ENCODE measurements at places on chromosomes 7 and 10.

- no peak for DNase-seq
Measured at GRCh38 chr10:14171336-14171735, 159.4 kb downstream of the FRMD4A start.

DNA sequence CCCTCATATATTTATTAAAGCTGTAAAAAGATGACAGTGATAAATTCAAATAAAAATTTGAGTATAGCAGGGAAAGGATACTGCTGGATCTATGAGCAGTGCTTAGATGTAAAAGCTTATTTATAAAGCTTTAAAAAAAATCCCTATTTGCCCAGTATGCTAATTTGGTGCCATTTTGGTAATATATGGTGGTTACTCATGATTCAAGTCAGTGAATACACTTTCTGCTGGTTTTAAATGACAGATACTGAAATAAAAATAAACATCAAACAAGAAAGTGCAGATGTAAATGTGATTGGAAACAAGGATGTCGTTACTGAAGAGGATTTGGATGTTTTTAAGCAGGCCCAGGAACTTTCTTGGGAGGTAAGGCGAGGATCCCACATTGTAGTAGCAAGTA lies 134.4 kb upstream of the SAMD8 start:
- DNase-seq: no peak

DNA sequence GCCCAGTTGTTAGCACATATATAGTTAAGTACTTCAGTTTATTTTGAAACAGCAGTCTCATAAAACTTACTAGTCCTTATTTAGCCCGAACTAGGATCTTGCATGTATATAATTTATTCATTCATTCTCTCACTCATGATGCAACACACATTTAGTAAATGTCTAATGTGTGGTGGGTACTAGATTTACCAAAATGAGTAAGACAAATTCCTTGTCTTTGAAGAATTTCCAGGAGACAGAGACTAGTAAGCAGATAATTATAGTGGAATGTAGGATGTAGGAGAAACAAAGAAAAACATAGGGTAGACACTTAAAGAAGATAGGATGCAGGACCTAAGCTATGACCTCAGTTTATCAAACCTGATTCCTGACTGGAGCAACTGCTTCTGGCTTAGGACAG lies 120.2 kb upstream of the AMPH start:
- DNase-seq: no peak

DNA sequence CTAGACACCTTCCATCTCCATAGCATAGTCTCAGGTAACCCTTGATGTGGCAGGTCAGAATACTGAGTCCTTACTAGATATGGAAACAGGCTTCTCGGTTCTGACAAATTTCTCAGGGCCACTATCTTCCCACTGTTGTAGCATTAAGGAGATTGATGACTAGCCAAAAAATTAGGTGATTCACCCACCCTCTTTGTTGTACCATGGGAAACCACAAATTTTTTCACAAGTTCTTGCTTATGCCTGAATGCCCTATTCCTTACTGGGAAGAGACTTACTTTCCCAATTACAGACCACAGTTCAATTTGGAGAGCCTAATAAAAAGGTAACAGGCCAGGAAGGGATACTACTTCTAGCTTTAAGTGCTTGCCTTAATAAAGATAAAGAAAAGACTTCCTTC lies 948.8 kb downstream of the GRM8 start:
- DNase-seq: no peak

- DNase-seq: no peak
Measured at GRCh38 chr7:17495655-17496394, 197.4 kb downstream of the AHR start.

GRCh38 chr7:51613911-51614357 lies 297.3 kb upstream of the COBL start:
- no peak for DNase-seq

DNA sequence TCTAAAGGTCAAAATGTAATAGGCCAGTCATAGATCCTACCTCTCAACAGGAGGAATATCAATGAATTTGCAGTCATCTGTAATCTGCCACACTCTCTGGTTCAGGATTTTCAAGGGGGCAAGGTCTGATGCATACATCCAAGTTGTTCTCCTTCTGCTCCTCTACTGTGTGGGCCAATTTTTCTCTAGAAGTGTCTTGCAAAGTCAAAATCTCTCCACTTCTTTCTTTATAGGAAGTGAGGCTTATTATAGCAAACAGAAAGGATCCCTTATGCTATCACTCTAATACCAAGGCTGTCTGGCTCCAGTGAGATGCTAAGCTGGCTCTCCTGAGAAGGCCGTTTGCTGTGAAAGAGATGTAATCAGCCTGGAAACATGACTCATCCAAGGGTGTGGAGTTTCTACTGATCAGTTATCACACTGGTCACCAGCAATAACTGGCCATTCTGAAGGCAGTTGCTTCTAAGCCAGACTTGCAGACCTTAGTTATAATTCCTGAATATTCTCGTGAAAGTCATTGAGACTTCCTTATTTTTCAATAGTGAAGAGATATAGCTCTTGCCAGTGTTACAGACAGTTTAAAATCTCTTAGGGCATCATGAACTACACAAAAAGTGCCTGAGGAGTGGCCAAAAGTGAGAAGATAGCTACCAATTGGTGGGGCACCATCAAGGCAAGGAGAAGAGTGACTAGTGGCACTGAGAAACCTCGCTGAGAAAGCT lies 43.2 kb upstream of the LRGUK start:
- no peak for DNase-seq

GRCh38 chr7:3899559-3899991 lies 598.5 kb downstream of the SDK1 start:
- no peak for DNase-seq

GRCh38 chr10:90598513-90598912 lies 259.3 kb downstream of the HTR7 start:
- no peak for DNase-seq

DNA sequence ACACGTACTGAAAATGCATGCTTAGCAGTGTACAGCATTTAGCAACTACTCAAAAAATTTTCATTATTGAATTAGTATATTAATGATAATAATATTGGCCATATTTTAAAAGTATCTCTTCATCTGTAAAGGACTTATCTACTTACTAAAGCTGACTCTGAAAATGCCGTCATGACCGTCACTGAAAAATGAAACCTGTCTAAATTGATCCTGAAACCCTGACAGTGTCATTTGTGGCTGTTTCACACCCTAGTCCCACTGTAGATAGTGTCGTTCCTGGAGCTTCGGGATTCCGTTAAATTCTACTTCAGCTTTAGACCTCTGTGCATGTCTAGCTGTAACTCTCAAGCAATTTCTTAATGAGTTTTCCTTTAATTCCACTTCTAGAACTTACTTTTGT lies 35.8 kb upstream of the EZH2 start:
- DNase-seq: no peak

GRCh38 chr10:49168831-49169500 lies 19.2 kb downstream of the TMEM273 start:
- no peak for DNase-seq

Measured in NAMALWA (cell line).